Ammon's horn (tissue), 1 donor: ENCODE measurements at places on chromosomes 16 and 17.

DNA sequence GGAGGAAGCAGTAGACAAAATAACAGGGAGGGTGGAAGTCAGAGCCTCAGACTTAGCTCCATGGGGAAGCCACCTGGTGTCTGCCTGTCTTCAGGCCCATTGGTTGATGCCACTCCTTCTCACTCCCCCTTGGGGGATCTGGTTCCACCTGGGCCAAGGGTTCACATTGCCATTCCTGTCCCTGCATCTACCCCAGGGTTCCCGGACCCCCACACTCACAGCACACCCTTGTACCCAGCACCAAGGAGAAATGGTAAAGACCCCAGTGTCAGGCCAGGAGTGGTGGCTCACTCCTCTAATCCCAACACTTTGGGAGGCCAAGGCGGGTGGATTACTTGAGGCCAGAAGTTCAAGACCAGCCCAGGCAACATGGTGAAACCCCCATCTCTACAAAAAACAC is 1.0 kb upstream of the CA7 start:
- no peak for DNase-seq

- DNase-seq: peak; percentile 63
These were observed 13.4 kb upstream of the TAC4 start for GRCh38 chr17:49861150-49861884.

- DNase-seq: no peak
These were observed 52.1 kb downstream of the BANP start for GRCh38 chr16:88003316-88003715.

- DNase-seq: no peak
These were observed 4.3 kb downstream of the DUS1L start for GRCh38 chr17:82061047-82061925.

GRCh38 chr16:57720142-57720575 is 15.4 kb upstream of the KATNB1 start:
- peak; percentile 57 for DNase-seq

DNA sequence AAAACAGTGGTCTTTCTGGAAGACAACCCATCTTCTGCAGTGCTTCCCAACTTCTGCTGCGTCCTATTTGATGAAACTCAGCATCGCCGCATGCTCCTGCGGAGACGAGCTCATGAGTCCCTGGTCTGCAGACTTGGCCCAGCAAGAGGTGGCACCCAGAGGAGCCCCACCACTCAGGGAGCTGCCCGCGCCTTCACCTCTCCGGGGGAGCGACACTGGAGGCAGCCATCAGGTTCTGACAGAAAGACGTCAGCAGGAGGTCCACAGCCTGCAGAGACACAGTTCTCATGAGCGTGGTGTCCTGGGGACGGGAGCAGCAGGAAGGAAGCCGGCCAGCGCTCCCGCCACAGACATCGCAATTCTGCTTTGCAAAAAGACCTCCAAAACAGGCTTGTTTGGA is 46.1 kb downstream of the FANCA start:
- DNase-seq: no peak

DNA sequence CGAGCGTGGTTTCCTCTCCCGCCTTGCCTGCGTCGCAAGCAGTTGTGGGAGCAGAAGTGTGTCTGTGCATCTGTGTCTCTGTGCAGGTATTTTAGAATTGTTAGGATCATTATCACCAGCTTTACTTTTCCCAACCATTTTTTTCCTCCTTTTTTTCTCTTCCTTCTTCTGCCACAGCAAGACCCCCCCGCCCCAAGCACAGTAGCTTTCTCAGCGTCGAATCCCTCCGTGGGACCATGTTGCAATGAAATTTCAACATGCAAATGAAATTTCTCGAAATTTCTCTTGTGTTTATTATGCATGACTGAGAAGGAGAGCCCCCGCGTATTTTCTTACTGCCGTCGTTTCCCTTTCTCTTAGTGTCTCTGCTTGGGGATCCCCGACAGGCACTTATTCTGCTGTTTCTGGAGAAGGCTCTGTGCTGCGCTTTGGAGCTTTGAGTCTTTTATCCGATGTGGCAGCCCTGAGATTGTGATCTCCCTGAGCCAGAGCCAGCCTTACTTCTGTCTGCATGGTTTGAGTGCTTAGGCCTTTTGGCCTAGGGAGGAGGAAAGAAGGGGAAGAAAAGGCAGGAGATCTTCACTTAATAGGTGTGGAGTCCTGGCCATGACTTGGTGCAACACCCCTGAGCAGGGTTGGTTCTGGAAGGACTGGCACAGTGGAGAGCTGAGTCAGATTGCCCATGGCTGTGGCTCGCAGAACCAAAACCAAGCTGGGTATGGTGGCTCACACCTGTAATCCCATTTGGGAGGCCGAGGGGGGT is 5.0 kb downstream of the ARMC7 start:
- no peak for DNase-seq

GRCh38 chr17:50076591-50077235 is 18.4 kb upstream of the PDK2 start:
- no peak for DNase-seq

DNA sequence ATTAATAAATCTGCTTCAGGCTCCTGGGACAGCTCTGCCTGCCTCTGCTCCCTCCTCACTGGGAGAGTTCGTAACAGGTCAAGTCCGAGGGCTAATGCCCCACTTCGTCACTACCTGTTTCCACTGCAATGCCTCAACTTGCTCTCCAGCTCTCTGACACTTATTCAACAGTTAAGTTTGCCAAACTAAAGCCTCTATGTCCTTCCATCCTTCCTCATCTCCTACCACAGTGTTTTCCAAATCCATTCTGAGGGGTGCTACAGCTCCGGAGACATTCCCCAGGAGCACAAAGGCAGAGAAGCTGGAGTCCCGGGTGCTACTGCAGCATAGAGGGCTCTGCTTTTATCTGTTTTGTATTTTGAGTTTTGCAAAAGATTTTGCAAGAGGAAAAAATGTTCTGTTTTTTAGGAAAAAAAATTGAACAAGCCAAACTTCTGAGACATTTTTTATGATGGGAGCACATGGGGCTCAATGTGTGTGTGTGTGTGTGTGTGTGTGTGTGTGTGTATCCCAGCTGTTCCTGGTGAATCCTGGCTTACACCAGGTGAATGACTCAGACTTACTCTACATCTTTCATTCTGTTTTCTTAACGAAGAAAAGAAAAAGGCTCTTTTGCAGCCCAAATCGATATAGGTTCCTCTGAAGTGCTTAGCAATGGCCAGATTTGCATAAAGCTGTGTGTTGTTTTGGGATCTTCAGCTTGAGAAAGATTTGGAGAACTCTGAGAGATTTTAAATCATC is 46.1 kb upstream of the MYOCD start:
- no peak for DNase-seq

- DNase-seq: no peak
These were observed 39.8 kb downstream of the ABCA10 start for GRCh38 chr17:69188796-69189195.

GRCh38 chr16:27315333-27316037 is 1.7 kb downstream of the IL4R start:
- no peak for DNase-seq

GRCh38 chr16:57013229-57013628 is 23.9 kb downstream of the NLRC5 start:
- DNase-seq: no peak

DNA sequence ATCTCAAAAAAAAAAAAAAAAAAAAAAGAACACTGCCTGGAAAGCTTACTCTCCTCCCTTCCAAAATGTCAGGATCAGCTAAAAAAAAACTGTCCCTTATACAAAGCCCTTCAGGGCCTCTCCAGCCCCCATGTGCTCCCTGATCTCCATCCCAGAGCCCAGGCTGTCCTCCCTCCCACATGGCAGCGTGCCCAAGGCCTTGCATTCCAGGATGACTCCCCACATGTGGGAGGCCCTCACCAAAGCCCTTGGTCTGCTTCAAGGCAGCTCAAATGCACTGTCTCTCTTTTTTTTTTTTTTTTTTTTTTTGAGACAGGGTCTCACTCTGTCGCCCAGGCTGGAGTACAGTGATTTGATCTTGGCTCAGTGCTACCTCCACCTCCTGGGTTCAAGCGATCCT is 2.3 kb downstream of the FDXR start:
- no peak for DNase-seq

DNA sequence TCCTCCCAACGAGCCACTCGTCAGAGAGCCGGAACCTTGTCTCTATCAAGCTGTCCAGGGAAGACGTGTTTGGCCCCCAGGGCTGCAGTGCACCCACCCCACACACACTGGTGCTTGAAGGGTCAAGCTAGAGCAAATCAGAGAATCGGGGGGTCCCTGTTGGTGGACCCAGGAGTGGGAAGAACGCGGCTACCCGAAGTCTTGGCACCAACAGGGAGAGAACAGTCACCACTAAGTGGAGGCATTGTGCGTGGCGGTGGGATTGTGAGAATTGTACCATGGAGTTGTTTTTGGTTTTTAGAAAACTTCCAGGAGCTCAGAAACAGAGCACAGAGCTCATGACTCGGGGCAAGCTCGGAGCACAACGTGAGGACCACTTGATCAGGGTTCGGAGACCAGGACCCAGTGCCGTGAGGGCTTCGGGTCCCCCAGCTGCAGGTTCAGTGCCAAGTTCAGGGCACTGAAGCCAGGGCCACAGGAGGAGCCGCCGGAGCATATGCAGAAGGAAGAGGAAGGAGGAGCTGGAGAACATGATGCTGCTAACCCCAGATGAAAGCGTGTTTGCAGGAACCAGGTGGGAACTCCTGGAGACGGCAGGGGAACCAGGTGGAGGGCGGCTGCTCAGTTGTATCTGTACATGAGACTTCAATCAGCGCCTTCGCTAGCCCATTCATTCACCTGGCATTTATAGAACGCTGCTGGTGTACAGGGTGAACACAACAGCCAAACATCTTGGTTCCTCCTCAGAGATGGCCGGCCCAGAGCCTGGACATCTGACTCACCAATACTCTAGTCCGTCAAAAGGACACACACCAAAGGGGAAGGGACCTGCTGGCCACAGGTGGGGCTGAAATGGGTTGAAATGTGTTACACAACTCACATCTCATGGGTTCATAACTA is 42.8 kb downstream of the METRNL start:
- no peak for DNase-seq

DNA sequence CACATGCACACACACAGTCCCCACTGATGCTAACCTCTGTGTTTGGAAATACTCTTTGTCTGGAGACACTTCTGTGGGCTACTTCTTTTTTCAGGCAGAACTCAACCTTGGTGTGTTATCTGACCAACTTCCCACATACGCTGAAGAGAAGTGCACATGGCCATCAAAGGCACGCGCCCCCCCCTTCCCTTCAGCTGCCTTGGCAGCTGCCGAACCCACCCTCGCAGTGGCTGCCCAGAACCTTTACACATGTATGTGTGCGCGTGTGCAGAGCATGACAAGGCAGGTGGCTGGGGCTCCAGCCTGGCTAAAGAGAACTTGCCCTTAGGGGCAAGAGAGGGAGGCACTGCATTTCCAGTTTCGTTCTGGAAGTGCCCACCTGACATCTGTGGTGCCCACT is 3.9 kb downstream of the RAPGEFL1 start:
- DNase-seq: no peak

DNA sequence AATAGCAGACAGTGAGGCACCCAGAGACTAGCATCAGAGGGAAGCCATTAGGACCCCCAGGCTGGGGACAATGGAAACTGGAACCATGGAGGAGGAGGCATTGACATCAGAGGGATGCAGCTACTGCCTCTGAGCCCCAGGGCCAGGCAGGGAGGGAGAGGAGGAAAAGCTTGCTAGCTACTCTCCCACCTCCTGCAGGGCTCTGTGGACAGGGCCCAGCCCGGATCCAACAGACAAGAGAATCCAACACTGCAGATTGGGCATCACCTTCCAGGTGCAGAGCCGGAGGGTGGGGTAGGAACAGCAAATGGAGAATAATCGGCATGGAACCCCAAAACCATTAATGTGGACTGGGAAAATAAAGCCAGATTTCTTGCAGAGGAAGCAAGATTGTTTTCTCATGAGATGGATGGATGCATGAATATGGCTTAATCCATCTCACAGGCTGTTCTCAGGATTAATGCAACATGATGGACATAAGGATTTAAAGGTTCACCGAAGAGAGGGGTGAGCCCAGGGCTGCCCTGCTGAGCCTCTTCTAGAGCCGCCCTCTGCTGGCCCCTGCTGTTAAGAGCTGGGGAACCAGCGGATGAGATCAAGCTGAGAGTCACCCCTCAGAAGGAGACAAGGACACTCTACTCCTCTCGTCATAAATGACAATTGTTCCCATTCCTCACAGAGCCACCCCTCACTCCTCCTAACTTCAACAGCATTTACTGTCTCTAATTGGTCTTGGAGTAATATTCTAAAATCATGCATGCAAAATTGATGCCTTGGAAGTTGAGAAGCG is 48.8 kb downstream of the DNAH3 start:
- DNase-seq: no peak

DNA sequence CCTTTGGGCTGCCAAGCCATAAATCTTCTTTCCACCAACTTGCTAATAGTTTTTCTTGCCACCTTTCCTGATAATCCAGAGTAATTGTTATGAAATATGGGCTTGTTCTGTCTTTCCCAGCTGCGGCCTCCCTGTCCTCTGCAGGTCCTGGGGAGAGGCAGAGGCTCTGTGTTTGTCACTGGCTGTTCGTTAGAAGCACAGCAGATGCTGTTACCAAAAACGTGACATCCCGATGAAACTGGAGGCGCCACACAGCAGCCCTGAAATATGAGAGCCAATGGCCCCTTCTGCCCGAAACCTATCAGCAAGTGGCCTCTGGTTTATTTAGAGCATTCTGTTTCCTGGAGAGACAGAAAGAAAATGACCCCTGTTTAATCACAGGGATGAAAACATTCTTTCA is 115.1 kb upstream of the ANKFN1 start:
- DNase-seq: no peak

GRCh38 chr16:27347930-27348685 is 34.3 kb downstream of the IL4R start:
- DNase-seq: no peak

DNA sequence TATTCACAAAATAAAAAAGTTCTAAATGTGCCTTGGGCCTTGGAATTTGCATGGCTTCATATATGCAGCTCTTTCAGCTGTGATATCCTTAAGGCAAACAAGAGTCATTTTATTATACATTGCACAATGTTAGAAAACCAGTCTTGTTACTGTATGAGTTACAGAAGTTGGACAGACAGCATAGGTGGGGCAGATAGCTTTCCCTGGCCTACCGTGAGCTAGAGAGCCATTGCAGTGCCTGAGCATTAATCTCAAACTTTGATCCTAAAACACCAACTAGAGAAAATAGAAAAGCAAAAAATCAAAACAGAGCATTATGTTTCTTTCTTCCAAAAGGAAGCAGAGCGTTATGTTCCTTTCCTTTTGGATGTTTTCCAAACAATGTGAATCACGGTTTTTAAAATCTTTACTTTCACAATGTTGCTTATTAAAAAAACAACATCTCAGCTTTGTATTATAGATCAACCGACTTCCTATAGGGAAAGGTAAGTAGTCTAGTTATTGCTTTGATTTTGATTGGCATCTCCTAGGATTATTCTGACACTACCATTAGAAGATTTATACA is 32.2 kb downstream of the ARHGAP44 start:
- no peak for DNase-seq

DNA sequence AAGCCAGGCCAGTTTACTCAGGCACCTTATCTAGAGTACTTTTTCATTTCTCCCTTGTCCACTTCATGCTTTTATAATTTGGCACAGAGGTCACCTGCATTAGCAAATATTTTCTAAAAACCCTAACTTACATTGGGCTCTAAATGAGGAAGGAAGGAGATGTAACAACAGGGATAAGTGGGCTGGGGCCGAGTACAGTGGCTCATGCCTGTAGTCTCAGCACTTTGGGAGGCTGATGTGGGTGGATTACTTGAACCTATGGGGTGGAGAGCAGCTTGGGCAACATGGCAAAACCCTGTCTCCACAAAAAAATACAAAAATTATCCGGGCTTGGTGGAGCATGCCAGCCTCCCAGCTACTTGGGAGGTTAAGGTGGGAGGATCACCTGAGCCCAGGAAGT is 55.9 kb downstream of the TMEM100 start:
- DNase-seq: no peak
